ENCODE measurements at places on chromosomes 1 and 21.
A peak's percentile ranks its signal among the peaks of the same experiment; 100 is the strongest.

DNA sequence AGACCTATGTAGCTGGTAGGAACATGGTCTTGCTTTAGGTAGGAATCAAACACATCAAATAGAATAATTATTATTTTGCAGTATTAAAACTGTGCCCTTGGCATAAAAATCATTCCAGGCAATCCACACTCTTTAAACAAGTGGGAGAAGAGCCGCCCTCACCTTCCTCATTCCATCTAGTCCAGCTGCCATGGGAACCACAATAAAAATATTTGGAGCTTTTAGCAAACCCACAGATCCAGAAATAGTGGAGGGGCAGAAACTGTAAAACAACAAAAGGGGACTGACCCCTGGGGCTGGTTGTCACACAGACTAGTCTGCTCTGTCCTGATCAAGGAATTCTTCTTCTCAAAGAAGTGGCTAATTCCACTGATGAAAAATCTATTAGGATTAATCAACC, 61.6 kb downstream of the PTPRC start:
- DNase-seq, result no peak

- DNase-seq, result no peak
Measured at GRCh38 chr1:89608984-89609725, 23.8 kb upstream of the LRRC8C start.

GRCh38 chr1:59123081-59123681, 173.7 kb upstream of the FGGY start:
- no peak for DNase-seq

DNA sequence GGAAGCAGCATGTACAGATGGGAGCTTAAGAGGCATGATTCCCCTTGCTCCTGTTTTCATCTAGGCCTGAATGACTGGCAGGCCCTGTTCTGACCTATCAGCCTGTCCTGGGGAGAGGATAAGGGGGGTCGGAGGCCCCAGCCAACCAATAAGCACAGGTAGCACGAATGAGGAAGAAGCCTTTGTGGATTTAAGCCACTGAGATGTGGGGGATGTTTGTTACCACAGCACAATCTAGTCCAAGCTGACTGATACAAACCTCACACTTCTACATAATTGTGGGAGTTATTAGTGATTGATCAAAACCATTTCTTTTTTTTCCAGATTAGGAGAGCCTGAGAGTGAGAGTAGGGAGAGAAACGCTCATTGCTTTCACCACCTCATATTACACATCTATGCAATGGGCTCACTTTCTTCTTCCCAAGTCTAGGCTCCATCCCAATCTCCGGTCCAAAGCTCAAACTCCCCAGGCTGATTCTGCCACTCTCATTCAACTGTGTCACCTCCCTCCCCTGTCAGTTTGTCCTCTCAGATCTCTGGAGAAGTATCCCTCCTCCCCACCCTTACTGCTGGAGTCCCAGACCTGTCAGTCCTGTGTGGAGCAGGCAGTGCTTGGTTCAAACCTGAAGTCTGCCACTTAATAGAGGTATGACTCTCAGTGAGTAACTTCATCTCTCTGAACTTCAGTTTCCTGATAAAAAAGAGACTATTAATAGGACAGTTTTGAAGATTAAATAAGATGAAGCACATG, 220.5 kb downstream of the PTPRU start:
- DNase-seq, result no peak

DNA sequence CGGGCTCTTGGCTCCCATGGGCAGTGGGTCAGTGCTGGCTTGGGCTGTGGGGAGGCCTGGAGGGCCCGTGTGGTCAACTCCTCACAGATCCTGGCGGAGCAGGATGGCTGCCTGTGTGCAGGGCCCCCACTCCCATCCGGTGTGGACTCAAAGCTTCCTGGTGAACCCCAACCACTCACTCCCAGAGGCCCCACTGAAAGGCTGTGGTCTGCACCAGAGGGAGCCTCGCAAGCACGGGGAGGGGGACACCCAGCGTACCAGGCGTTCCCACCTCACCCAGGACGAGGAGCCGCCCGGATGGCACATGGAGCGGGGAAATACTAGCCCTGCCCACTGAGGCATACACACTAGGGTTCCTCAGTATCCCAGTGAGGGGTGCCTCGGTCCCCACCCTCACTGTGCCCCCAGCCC, 75.4 kb upstream of the ACTRT2 start:
- DNase-seq, result no peak

DNA sequence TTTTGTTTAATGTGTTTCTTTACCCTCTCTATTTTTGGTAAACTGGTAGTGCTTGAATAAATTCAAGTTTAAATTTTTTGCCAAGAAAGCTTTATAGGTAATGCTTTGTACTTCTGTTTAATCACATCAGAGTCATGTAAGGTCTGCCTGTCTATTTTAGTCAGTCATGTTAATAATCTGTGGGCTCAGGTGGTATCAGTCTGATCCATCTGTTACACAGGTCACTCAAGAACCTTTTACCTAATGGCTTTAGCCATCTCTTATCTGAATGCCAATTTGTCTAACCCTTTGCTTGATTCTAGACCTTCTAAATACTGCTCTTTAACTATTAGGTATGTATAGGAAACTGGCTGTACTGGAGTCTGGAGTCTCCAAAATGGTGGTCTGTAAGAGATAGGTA, 16.6 kb downstream of the MDM4 start:
- no peak for DNase-seq

GRCh38 chr21:42698733-42699132, 45.3 kb downstream of the PDE9A start:
- no peak for DNase-seq

DNA sequence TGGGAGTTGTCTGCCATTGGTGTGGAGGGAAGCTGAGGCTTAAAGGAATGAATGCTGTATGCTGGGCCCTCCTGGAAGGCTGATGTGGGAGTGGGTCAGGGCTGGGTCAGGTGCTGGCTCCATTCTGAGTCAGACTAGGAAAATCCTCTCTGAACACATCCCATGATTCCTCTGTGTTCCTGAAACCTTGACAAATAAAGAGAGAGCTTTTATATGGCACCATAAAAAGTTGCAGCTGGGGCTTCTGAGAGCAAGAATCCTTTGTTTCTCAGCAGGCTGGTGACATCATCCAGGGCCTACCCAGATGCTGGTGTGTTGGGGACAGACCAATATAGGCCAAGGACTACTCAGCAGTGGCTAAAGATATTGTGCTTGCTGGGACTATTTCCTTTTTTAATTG, 27.8 kb upstream of the NFASC start:
- no peak for DNase-seq

GRCh38 chr1:33973799-33974545, 110.1 kb downstream of the HMGB4 start:
- no peak for DNase-seq

DNA sequence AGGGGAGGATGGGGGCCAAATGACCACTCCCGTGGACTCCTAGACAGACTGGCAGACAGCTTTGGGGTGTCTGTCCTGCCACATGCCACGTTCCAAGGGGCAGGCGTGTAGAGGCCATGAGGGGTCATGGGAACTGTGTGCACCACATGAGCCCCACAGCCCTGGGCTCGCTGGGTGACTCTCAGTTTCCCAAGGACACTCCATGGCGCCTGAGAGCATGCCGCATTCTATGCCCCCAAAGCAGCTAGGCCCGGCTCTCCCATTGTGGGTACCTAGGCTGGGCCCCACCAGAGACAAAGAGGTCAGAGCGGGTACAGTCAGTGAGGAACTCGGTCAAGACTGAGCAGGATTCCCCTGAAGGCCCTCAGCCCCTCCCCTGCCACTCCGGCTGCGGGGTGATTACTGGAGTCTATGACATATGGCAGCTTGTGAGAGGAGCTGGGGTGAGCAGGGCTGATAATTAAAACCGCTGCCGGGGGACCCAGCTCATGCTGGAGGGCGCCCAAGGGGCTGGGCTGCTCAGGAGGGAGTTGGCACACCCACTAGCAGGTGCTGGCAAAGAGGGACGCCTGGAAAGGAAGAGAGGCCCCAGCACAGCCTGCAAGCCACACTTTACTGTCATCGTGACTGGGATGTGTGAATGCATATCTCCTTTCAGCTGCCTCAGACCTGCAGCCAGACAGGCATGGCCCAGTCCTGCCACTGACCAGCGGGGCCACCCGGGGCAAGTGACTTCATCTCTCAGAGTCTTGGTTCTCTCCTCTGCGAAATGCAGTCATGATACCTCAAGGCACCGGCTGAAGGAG, 8.4 kb downstream of the LRP8 start:
- DNase-seq, result peak; percentile 62

DNA sequence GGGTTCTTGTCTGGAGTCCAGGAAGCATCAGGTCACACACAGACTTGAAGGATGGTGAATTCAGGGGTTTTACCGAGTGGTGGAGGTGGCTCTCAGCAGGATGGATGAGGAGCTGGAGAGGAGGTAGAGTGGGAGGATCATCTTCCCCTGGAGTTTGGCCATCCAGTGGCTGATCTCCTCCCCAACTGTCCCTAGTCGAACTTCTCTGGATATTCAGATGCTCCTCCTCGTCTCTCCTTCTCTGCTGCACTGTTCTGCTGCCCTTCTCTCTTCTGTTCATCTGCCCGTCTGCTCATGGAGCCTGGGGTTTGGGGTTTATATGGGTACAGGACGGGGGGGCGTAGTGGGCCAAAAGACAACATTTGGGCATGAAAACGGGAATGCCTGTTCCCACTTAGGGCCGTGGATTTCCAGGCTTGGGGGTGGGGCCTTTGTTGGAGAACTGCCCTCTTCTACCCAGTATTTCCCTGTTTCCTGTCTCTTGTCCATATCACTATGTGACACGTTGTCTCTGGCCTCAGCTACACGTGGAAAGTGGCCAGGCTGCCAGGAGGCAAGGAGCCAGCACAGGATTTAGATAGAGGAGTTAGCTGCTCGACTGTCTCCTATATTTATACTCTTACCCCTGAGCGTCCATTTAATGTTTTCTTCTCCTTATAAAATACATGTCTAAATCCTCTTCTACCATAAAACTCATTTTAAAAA, 76.7 kb downstream of the SIPA1L2 start:
- DNase-seq, result no peak

DNA sequence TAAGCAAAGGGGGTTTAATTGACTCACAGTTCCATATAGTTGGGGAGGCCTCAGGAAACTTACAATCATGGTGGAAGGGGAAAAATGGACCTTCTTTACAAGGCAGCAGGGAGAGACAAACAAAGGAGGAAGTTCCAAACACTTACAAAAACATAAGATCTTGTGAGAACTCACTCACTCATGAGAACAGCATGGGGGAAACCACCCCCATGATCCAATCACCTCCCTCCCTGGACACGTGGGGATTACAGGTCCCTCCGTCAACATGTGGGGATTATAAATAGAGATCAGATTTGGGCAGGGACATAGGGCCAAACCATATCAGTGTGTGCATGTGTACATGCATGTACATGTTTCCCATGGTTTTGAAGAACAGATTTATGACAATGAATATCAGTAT, 5.5 kb upstream of the SMG7 start:
- DNase-seq, result no peak

Measured in retina (tissue), 1 donor.